ENCODE measurements at places on chromosomes 16 and 17.

GRCh38 chr16:85172455-85173145, 60.3 kb upstream of the CIBAR2 start:
- DNase-seq, result peak; percentile 41

DNA sequence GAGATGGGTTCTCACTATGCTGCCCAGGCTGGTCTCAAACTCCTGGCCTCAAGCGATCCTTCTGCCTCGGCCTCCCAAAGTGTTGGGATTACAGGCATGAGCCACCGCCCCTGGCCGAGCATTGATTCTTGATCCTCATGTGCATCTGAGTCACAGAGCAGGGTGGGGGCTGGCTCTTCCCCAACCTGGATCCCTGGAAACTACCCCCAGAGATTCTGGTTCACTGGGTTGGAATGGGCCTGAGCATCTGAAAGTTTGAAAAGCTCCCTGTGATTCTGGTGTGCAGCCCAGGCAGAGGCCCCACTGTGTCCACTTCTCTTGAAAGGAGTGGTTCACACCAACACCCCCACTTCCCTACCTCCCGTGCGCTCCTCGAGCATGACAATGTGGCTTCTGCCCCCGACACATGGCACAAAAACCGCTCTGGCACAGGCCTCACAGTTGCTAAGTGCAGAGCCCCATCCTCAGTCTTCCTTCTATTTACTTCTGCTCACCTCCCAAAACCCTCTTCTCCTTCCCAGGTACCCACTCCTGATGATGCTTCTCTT, 4.6 kb downstream of the QPRT start:
- DNase-seq, result no peak

DNA sequence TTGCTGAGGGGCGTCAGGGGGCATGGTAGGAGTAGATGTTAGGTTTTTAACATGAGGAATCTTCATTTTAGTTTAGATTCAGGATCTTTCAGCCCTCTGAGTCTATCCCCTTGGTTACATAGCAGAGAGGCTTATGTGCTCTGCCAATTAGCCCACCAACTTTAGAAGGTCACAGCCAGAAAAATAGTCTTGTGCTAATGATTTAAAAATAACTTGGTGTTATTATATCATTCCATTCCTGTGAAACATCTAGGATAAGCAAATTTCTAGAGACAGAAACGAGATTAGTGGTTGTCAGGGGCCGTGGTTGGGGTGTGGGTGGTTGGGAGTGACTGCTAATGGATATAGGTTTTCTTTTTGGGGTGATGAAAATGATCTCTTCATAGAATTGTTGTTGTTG, 183.7 kb downstream of the SNX29 start:
- peak; percentile 77 for DNase-seq

DNA sequence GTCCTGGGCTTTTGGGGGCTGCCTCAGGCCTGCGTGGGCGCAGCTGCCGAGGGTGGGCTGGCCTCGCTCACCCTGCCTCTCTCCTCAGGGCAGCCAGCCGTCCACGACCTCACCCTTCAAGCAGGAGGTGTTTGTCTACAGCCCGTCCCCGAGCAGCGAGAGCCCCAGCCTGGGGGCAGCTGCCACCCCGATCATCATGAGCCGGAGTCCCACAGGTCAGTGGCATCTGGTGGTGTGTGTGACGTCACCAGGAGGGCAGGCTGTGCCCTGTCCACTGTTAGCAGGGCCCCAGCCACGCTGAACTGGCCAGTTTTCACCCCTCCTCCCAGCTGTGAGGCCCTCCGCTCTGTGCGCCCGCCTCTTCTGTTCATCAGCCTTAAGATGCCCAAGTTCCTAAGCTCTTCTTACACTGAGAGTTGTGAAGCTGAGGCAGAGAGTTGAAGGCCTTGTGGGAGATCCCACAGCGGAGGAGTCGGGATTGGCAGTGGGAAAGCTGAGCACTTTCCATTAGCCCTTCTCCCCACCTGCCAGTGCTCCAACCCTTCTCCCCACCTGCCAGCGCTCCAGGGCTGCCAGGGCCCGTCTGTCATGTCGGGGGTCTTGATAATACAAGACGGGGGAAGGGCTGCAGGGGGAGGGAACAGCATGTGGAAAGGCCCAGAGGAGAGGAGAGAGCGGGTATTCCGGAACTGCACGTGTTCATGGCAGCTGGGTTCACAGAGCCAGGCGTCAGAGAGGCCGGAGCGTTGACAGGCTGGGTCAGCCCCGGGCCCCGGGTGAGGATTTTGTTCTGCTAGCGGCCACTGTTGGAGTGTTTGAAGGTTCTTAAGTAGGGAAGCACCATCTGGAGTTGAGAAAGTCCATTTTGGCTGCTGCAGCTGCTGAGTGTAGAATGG, 36.3 kb downstream of the OR1D5 start:
- peak; percentile 58 for DNase-seq

GRCh38 chr17:40244255-40244654, 25.2 kb downstream of the WIPF2 start:
- no peak for DNase-seq

GRCh38 chr17:39536468-39536867, 71.3 kb downstream of the NEUROD2 start:
- no peak for DNase-seq

- no peak for DNase-seq
These were observed 7.1 kb upstream of the DCAF7 start for GRCh38 chr17:63542942-63543821.

- no peak for DNase-seq
These were observed 108.5 kb upstream of the CCL2 start for GRCh38 chr17:34146440-34147043.

DNA sequence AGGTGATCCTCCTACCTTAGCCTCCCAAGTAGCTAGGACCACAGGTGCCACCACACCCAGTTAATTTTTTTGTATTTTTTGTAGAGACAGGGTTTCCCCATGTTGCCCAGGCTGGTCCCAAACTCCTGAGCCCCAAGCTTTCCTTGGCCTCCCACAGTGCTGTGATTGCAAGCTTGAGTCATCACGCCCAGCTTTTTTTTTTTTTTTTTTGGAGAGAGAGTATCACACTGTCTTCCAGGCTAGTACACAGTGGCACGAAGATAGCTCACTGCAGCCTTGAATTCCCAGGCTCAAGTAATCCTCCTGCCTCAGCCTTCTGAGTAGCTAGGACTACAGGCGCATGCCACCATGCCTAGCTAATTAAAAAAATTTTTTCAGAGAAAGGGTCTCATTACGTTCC, 27.2 kb downstream of the HEATR9 start:
- no peak for DNase-seq

DNA sequence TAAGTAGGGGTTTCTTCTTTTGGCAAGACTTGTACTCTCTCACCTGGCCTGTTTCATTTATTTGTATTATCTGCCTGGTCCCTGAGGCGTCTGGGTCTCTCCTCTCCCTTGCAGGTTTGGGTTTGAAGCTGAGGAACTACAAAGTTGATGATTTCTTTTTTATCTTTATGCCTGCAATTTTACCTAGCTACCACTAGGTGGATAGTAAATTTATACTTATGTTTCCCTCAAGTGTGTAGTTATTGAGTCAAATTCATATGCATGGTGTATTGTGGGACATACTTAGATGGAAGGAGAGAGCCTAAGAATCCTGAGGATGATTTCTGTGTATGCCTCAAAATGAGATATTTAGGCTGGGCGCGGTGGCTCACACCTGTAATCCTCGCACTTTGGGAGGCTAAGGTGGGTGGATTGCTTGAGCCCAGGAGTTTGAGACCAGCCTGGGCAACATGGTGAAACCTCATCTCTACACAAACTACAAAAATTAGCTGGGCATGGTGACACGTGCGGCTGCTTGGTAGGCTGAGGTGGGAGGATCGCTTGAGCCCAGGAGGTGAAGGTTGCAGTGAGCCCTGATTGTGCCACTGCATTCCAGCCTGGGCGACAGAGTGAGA, 13.6 kb downstream of the TMEM98 start:
- no peak for DNase-seq

GRCh38 chr17:77287432-77288068, 146.8 kb downstream of the SEC14L1 start:
- DNase-seq, result peak; percentile 90

DNA sequence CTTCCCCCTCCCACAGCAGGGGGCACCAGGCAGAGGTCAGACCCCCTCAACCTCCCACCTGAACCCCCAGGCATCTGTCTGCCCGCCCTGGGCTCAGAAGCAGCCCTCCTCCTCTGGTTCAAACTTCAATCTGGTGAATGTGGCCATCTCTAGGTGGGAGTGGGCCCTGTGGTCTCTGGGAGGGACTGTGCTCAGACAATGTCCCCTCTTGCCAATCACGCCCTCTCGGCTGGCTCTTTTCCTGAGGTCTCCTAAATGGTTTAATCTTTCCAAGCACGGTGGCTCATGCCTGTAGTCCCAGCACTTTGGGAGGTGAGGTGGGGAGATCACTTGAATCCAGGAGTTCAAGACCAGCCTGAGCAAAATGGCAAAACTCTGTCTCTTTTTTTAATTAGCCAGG, 15.2 kb downstream of the LITAF start:
- DNase-seq, result no peak

DNA sequence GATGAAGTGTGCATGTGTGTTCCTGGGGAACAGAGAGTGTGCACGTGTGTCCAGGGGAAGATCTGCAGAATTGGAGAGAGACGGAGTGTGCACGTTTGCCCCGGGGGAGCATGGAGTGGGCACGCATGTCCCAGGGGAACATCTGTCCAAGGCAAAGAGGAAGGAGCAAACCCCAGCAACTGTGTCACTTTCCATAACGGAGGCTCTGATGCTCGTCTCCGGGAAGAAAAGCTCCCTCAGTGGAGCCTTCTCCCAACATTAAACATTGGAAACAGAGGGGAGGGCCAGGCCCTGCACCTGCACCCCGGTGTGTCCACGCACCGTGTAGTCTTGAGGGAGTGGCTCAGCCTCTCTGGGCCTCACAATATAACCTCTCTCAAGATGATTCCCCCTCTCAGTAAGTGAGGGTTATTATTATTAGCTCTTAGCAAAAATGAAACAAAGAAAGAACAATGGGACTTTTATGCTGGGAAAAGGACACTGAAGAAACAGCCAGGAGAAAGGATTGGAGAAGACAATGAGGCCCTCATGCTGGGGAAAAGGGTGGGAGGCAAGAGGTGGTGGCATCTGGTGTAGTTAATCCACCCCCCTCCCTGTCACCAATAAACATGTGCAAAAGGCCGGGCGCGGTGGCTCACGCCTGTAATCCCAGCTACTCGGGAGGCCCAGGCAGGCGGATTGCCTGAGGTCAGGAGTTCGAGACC, 7.6 kb downstream of the RAB40B start:
- no peak for DNase-seq

DNA sequence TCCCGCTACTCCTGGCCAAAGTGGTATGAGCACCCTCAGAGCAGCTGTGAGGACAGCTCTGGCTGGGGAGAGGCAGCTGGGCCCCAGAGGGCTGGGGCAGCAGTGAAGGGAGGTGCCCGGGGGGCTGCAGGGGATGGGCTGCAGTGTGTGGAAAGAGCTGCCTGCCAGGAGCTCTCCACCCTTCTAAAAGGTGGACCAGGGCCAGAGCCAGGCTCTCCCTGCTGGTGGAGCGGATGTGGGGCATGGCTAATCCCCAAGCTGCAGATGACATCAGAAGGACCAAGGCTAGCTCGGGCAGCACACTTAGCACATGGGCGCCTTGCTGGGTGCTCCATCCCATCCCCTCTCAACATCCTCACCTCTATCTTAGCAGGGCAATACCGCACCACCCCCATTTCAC, 103.1 kb downstream of the SDK2 start:
- no peak for DNase-seq

Measured in fibroblast of lung (primary cell).